Stimulated activated CD4-positive, alpha-beta T cell treated with anti-CD3 and anti-CD28 coated beads, Interleukin-12 subunit alpha, Interleukin-12 subunit beta, amount 100 ng/mL, for 24 hours (primary cell): ENCODE measurements at places on chromosomes 5 and 9.

GRCh38 chr5:120091376-120091948, 372.6 kb upstream of the PRR16 start:
- DNase-seq, result no peak

- DNase-seq, result no peak
Measured at GRCh38 chr5:112973904-112974303, 2.7 kb upstream of the DCP2 start.

GRCh38 chr5:67133217-67133616, 63.4 kb downstream of the CD180 start:
- no peak for DNase-seq

- DNase-seq, result no peak
Measured at GRCh38 chr9:9170439-9171134, 1371.0 kb upstream of the DMAC1 start.

GRCh38 chr5:32190095-32190494, 16.0 kb upstream of the GOLPH3 start:
- no peak for DNase-seq

GRCh38 chr5:113140837-113141671, 164.5 kb downstream of the DCP2 start:
- DNase-seq, result no peak

GRCh38 chr9:83935276-83935935, 14.2 kb upstream of the KIF27 start:
- no peak for DNase-seq

- DNase-seq, result no peak
Measured at GRCh38 chr5:92687821-92688722, 892.9 kb downstream of the NR2F1-AS1 start.

GRCh38 chr9:35054871-35055644, 17.4 kb downstream of the VCP start:
- no peak for DNase-seq

GRCh38 chr5:73726606-73727231, 100.7 kb downstream of the ARHGEF28 start:
- DNase-seq, result no peak

GRCh38 chr9:98944057-98944733, 488 bp downstream of the COL15A1 start:
- DNase-seq, result no peak
